Occipital lobe (tissue), 3 donors: ENCODE measurements at places on chromosomes 13 and 19.

GRCh38 chr13:112104881-112105234 lies 37.9 kb downstream of the SOX1 start:
- DNase-seq = no peak

DNA sequence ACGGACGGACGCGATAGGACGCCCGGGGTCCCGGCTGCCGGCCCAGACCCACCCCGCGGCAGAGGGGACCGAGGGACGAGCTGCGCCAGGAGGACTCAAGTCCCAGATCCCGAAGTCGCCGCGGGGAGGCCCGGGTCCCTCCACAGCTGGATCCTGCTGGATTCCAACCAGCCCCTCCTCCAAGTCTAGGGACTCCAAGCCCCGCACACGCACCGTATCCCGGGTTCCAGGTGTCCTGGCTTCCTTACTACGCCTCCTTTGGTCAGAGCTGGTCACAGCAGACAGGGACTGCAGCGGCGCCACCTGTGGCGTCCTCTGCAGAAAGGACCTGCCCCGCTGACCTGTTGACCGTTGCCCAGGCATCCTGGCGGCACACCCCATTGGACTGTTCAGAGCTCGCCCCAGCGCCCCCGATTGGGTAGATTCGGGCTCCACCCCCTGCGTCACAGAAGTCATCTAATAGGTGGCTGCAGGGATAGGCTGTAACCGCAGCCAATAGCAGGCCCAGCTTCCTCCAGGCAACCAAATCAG lies 29.0 kb upstream of the ZNF709 start:
- DNase-seq = peak; percentile 33

DNA sequence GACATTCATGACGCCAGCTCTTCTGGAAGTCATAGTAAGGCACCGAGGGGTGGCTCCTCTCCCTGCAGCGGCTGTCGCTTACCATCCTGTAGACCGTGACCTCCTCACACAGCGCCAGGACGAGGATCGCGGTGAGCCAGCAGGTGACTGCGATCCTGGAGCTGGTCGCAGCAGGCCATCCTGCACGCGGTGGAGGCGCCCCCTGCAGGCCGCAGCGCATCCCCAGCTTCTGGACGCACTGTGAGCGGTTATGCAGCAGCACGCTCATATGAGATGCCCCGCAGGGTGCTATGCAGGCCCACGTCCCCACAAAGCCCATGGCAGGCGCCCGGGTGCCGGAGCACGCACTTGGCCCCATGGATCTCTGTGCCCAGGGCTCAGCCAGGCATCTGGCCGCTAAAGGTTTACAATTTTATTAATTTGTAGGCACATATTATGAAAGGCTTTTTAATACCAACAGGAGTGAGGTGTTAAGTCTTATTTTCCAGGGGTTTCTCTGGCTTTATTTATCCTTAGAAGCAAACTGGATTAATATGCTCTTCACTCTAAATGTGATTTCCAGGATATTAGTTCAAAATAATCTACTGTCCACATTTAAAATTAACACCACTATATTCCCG lies 35.6 kb upstream of the PSPC1 start:
- no peak for DNase-seq

- no peak for DNase-seq
Measured at GRCh38 chr13:103926118-103926517, 859.9 kb upstream of the SLC10A2 start.

- DNase-seq = no peak
Measured at GRCh38 chr13:99192480-99192879, 8.2 kb upstream of the UBAC2 start.

GRCh38 chr19:3667766-3668165 lies 32.5 kb downstream of the PIP5K1C start:
- no peak for DNase-seq

GRCh38 chr19:31602548-31602947 lies 253.3 kb upstream of the TSHZ3 start:
- no peak for DNase-seq

DNA sequence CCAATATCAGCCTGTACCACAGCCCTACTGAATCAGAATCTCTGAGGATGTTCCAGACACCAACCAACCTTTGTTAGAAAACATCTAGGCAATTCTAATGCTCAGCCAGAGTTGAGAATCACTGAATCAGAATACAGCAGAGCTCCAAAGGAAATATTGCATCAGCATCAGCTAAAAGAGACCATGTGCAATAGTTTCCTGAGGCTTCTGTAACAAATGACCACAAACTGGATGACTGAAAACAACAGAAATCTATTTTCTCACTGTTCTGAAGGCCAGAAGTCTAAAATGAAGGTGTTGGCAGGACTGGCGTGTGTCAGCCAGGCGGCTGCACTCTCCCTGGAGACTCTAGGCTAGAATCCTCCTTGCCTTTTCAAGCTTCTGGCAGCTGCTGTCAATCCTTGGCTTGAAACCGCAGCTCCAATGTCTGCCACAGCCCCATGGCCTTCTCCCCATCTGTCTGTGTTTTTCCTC lies 1.2 kb upstream of the DCT start:
- DNase-seq = no peak

DNA sequence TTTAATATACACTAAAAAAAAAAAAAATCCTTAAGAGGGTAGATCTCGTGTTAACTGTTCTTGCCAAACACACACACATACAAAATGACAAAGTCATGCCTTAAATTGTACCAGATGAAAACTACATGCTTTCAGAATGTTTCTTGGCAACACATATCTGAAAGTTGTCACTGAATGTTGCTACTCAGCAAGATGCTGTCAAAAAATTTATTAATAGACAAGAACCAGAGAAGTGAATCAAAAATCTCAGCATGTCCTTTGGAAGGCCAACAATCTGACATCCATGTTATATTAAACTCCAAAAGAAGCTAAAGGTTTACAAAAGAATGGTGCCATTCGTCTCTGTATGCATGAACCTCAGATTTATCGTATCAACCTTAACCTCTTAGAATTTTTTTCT lies 1746.2 kb upstream of the PRR20A start:
- DNase-seq = no peak

GRCh38 chr13:45416516-45417128 lies 1.6 kb downstream of the SLC25A30 start:
- no peak for DNase-seq

GRCh38 chr13:42997381-42997780 lies 5.3 kb upstream of the EPSTI1 start:
- no peak for DNase-seq

DNA sequence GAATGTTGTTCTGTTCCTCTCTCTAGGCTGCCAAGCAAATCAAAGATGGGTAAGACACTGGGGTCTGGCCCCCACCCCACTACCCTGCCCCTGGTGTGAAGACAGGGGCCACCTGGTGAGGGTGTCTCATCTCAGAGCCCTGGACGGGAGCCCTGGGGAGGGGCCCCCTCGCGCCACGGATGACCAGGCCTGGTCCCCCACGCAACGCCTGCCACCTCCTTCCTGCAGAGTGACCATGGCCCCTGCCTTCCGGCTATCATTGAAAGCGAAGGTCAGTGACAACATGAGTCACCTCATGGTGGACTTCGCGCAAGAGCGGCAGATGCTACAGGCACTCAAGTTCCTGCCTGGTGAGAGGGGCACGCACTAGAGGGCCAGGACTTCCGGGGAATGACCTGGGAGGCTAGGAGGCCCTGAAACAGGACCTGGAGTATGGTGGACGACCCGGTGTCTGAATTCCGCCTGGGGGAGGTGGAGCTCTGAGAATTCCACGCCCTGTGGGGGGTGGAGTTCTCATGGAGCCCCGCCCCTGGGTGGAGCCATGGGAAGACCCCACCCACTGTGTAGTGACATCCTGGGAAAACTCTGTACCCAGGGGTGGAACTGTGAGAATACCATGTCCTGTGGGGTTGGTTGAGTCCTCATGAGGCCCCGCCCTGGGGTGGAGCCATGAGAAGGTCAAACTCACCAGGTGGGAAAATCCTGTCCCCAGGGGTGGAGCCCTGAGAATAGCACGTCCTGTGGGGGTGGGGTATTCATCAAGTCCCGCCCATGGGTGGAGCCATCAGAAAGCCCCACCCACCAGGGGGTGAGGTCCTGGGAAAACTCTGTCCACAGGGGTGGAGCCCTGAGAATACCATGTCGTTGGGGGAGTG lies 6.1 kb downstream of the FSD1 start:
- no peak for DNase-seq
